ENCODE measurements at places on chromosomes 16 and 17.

DNA sequence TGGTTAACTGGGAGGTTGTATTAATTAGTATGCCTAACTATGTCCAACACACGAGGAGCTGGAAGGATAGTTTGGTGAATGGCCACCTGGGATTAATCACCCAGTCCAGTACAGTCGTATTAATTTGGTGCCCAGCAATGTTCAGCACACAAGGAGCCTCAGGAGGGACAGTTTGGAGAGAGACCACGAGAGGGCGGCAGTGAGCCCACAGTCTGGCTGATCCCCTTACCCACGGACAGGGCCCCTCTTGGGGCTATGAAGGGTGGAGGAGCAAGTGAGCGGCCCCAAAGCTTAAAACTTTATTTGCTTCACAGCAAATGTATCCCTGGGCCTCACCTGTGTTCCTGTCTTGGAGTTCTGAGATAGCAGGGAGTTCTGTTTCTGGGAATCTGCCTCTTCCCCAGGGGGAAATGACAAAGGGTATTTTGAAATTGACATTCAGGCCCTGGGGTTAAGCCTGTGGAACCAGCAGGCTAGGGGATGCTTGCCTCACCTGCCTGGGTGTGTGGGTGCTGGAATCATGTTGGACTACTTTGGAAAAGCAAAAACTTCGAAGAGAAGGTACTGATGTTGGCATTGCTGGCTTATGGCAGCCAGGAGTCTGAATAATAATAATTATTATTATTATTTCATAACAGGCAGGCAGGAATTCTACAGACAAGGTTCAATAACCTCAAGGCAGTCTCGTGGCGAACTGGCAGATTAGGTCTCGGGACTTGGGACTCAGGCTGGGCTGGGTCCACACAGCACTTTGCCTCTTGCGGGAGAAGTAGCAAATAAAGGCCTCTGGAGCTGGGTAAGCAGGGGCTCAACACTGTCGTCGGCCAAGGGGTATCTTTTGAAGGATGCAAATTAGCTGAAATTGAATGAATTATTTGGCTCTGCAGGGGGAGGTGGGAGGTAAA is 227.6 kb upstream of the ASIC2 start:
- DNase-seq, result no peak

DNA sequence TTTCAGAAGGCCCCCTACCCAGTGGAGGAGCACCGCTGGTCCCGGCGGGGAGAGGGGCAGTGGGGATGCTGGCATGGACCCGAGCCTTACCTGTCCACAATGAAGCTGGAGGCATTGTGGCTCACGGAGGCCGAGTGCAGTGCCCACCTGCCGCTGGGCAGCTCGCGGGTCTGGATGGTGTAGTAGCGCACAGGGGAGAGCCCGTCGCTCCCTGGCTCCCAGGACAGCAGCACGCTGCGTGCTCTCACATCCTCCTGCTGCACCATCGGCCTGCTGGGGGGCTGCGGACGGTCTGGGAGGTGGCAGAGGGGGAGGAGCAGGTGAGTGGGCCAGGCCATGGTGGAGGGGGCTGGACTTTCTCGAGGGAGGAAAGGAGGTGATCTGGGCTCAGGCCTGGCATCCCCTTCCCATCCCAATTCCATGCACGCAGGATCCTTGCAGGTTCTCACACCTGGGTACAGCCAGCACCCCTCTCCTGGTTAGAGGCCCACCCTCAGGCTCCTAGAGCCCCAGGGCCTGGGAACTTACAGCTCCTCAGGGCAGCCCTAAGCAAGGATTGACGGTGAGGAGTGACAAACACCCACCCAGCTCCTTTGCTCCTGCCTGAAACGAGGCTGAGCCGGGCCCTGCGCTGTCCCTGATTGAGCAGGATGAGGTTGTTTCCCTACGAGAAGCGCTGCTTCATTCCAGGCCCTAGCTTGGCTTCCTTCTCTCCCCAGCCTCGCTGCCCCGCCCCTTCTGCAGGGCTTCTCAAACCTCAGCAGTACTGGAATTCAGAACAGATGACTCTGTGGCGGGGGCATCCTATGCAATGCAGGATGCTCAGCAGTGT is 76.2 kb upstream of the CDC42EP4 start:
- DNase-seq, result no peak

GRCh38 chr16:81621496-81621895 is 157.6 kb upstream of the PLCG2 start:
- no peak for DNase-seq

- DNase-seq, result no peak
These were observed 8.2 kb upstream of the TBKBP1 start for GRCh38 chr17:47685556-47686275.

- DNase-seq, result no peak
These were observed 5.0 kb downstream of the SKA2 start for GRCh38 chr17:59149841-59150511.

DNA sequence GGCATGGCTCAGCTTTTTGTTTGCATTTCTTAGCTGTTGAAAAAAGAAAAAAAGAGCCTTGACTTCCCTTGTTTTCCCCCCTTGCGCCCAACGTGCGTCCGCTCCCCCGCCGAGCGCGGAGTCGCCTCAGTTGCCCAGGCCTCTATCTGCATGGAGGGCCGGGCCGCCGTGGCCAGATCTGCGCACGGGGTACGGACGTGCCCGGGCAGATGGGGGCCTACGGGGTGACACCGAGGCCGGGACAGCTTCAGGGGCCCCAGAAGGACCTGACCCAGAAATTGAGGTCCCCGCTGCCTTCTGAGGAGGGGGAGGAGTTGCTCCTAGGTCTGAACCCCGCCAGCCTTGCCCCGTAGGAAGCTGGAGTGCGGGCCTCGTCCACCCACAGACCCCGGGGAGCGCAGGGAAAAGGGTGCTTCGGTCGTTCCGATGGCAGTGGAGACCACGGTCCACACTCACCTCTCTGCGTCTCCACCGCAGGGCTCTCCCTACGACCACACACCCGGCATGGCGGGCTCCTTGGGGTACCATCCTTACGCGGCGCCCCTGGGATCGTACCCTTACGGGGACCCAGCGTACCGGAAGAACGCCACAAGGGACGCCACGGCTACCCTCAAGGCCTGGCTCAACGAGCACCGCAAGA is 1.5 kb downstream of the IRX5 start:
- DNase-seq, result no peak

DNA sequence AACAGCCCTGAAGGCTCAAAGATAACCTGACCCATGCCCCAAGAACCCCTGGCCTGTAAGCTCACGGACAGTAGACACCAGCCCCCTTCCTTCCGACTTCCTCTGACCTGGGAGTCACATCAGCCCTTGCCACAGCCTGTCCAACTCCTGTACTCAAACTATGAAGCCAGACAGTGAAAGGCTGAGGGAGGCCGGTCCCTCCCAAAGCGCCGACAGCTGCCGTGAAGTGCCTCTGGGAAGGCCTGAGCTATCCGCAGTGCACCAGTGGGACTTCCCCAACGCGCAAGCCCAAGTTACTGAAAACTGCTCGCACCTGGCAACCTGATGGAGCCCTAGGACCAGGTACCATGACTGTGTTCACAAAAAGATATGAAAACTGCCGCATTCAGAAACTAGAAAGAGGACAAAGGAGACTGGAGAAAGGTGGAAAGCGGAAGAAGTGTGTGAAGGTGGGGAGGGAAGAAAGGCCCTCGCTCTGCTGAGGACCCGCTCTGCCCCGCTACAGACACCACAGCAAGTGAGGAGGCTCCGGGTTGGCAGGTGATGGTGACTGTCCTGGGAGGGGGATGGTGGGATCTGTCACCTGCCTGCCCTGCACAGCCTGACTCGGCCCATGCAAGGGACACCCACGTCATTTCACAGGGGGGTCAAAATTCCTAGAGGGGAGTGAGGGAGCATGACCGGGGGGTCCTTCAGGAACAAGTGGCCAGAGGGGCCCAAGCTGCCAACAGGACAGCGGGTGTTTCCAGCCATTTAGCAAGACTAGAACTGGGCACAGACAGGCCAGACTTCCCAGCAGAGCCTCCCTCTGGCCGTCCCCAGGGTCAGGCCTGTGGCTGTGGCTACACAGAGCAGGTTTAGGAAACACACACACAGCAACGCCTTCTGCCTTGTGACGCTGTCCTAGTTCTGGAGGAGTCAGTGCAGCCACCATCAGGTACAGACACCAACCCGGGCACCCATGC is 13.1 kb upstream of the TRAP1 start:
- no peak for DNase-seq

DNA sequence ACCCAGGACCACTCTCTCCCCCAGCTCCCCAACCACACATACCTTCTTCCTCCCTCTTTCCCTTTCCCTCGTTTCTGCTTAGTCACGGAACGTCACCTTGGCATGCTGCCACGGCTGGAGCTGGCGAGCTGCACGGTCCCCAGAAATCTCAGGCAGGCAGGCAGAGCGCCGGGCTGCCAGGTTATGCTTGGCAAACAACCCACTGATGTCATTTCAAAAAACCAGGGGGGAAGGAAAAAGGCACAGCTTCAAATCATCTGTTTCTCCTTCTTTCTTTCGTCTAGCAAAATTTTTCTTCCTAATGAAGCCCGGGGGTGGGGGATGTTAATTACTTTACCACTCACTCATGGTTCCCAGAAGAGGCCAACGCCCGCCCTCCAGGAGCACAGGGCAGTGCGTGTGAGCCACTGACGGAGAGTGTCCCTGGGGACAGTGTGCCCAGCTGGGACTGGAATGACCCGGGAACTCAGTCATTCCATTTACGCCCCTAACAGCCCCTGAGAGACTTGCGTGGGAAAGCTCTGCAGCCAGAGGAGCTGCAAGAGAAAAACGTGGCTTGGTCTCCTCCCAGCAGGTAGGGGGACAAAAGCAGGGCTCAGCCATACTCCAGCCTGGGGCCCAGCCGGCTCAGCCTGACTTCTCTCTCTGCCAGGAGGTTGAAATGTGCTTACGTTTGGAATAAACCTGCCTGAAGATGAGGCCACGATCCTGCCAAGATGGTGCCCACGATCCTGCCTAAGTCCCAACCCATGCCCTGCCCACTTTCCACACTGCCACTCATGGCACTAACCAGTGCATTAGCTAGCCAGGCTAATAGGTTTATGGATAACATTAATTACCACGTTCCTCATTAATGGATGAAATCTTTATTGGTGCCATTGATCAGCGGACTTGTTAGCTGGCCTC is 198.9 kb downstream of the ZFHX3 start:
- DNase-seq, result peak; percentile 86

DNA sequence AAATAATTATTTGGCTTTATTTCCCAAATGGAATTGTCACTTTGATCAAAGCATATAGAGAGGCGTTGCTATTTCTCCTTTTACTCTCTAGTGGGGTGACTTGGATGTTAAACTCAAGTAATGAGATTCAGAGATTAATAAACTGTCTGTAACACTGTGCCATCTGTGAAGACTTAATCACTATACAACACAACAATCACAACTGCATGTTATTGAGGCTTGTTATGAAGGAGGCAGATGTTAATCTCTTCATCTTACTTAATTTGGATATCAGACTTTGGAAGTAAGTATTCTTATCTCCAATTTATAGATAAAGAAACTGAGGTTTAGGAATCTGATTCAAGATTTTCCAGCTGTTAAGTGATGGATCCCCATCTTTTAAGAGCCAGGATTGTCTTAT is 132.5 kb downstream of the CNTNAP4 start:
- DNase-seq, result no peak

- no peak for DNase-seq
These were observed 21.6 kb upstream of the SMPD3 start for GRCh38 chr16:68469796-68470460.

- no peak for DNase-seq
These were observed 4.3 kb upstream of the NLRP1 start for GRCh38 chr17:5588584-5588983.

GRCh38 chr17:65595071-65595656 is 33.7 kb upstream of the AXIN2 start:
- DNase-seq, result no peak

DNA sequence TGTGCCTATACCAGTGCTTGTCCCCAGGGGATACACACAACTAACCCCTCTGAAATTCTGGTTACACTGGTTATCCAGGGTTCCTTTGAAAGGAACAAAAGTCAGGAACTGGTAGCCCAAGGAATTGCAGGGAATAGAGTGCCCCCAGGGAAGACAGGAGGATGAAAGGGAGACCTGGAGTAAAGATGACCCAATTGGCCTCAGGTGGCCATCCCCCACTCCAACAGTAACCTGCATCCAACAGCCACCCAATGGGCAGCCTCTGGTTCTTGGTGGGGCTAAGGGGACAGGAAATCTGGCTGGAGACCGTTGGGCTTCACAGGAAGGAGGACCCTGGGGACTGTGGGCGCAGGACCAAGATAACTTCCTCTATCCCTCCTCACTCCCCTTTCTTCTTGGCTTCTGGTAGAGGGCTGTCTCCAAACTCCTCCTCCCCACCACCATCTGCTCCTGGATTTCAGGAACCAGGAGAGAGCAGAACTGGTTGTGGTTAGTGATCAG is 826 bp upstream of the MPO start:
- no peak for DNase-seq

GRCh38 chr16:77905374-77905920 is 116.9 kb upstream of the CLEC3A start:
- DNase-seq, result no peak

DNA sequence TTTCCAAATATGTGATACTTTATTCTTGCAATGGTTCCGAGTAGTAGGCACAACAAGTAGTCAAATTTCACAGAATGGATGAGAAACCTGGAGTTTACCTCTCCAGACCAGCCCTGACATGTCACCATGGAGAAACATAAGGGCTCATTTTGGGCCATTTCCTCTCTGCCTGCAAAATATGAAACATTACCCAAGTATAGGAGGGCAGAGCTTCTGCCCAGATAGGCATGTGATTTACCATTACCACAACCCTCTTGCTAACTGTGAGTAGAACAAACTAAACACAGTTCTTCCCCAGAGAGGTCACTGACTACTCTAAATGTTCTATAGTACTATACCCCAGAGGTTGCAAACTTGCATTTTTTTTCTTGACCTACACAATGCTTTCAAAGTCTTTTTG is 15.7 kb upstream of the KPNB1 start:
- DNase-seq, result no peak

DNA sequence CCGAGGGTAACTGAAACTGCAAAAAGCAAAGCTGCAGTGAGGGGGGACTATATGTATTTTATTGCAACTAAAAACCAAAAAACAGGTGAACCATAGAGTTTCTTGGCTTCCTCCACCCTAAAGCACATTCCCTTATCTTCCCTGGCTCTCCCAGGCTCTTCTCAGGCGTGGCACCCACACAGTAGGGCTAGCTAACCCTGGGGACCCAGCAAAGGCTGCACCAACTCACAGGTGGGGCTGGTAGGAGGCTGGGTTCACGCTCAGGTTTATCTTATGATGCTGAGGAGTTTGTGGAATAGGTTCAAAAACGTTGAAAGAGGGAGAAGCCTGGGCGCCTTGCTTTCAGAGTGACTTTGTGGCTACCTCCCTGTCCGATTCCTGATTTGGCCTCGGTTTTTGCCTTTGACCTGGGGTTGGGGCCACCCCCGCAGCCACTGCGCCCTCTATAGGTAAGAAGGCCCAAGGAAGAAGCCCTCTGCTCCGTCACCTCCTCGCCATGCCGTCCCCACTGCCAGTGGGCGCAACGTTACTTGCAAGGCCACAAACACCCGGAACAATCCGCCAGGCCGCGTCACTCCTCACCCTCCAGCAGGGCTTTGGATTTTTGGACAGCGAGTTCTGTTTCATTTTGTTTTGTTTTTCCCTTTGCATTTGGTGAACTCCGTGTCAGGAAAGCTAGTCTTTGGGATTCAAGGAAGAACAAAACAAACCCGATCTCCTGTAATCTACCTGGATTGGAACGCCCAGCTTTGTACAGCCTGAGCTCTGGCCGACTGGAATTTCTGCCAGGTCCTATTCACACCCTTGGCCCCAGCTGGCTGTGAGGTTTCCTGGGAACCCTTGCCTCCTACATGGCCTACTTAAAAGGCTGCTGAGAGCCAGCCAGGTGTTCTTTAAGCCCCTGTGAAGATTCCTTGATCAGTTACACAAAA is 60.8 kb downstream of the TBC1D16 start:
- no peak for DNase-seq

GRCh38 chr16:48102083-48103008 is 53.4 kb downstream of the ABCC12 start:
- DNase-seq, result no peak

Measured in thoracic aorta (tissue), 2 donors.